Forelimb muscle (tissue), 1 donor: ENCODE measurements at places on chromosomes 16 and 17. TPM values are rescaled to one million over a fixed set of nuclear protein-coding genes. Genes with fewer than 3 reads are reported as not detected.

- no peak for DNase-seq
These were observed 12.1 kb downstream of the UBN1 start for GRCh38 chr16:4859190-4859899.

The PSMB10 gene
- polyA plus RNA-seq = 26.0 TPM

GRCh38 chr17:82686366-82687324 is 11.9 kb downstream of the RAB40B start:
- DNase-seq = no peak

DNA sequence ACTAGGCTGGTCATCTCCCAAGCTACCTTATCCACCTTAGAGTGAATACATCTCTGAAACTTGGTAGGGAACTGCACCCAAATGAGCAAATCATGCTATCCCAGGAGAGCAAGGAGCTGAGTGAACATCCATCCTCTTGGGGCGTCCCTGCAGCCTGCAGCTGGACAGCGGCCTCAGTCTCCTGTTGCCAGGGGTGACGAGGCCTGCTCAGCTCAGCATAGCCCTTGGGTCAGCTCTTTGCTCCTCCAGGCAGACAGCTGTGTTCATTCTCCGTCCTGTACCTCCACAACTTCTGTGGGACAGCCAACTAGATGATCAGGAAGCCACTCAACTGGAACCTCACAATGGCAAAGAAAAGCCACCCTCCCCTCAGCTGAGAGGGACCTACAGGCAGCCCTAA is 111.9 kb downstream of the SOCS1 start:
- no peak for DNase-seq
